ENCODE measurements at places on chromosomes 1 and 21. TPM values are rescaled to one million over a fixed set of nuclear protein-coding genes. Genes with fewer than 3 reads are reported as not detected.

DNA sequence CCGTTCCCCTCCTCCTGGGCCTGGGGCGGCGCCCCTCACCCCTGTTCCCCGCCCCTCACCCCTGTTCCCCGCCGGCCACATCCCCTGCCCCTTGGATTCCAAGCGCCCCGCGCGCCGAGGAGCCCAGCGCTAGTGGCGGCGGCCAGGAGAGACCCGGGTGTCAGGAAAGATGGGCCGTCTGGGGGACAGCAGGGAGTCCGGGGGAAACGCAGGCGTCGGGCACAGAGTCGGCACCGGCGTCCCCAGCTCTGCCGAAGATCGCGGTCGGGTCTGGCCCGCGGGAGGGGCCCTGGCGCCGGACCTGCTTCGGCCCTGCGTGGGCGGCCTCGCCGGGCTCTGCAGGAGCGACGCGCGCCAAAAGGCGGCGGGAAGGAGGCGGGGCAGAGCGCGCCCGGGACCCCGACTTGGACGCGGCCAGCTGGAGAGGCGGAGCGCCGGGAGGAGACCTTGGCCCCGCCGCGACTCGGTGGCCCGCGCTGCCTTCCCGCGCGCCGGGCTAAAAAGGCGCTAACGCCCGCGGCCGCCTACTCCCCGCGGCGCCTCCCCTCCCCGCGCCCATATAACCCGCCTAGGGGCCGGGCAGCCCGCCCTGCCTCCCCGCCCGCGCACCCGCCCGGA, at the start of gene TP73:
Gene TP73 (plus strand): TSS at position 587 of the 618 bp plus-strand sequence. CDS start 29,850 bp downstream, outside the sequence.
- DNase-seq, result no peak

DNA sequence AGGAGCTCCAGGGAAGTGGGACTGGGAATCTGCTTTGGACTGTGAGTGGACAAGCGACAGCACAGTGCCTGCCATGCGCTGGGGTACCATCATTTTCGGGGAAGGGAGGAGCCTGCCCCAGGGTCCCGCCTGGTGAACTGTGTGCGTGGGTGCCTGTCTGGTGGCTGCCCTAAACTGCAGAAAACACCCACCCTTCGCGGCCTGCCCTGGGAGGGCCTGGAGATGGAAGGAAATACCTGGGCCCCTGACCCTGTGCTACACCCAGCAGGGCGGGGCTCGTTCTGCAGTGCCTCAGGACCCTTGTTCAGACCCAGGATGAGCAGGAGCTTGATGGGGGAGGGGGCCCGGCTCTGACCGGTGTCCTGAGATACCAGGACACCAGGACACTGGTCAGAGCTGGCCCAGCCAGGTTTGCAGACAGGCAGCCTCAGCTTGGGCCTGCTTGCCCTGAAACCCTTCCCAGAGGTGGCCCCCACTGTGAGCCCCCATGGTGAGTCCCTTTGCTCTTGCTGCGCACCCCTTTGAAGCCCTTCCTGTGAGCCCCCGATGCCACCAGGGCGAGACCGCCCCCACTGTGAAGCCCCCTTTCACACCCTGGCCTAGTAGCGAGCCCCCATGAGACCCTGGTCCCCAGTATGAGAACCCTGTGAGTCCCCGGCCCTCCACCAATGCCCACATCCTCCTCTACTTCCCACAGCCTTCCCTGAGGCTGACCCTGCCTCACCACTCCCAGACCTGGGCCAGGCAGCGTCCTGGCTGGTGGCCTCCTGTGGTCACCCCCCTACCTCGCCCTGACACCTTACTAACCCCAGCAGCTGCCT, 2.6 kb downstream of the GJC2 start:
- DNase-seq, result no peak

GRCh38 chr1:95994643-95995042, 726.9 kb upstream of the PTBP2 start:
- DNase-seq, result no peak

DNA sequence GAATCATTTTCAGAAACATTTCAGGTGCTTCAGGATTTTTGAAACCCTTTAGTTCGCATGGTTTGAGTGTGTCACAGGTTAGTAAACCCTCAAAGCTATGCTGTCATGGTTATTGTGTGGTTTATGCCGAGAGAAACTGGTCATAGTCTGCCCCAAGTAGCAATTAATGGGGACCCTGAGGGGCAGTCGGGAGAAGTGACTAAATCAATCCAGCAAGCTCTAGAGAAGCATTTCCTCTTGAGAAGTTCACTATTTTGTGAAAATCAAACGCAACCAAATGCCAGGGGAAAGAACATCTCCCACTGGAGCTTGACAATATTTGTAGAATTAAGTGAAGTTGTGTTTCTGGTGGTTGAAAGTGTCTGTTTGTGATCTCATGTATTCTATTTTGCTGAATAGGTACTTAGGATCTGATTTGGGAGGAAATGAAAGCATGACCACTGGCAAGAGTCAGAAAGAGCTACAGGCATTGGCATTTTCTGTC, 63.0 kb upstream of the BACH1 start:
- DNase-seq, result no peak

DNA sequence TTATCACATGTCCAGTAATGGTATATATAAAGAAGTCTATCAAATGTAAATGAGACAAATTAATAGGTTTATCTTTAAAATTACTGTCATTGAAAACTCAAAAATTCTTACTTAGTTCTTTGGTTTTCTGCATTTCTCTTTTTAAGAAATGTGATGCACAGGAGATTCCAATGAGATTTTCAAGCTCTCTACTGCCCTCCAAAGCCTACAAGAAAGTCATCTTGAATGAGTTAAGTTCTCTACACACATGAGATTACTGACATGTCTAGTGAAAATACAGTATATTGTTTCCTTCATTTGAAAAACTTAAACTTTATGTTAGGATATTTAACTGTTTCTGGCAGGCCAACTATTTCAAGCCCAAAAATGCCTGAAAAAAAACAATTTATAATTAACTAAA, 68.8 kb downstream of the ITGB3BP start:
- DNase-seq, result no peak

- no peak for DNase-seq
Measured at GRCh38 chr1:20602851-20603450, 14.1 kb downstream of the CDA start.

DNA sequence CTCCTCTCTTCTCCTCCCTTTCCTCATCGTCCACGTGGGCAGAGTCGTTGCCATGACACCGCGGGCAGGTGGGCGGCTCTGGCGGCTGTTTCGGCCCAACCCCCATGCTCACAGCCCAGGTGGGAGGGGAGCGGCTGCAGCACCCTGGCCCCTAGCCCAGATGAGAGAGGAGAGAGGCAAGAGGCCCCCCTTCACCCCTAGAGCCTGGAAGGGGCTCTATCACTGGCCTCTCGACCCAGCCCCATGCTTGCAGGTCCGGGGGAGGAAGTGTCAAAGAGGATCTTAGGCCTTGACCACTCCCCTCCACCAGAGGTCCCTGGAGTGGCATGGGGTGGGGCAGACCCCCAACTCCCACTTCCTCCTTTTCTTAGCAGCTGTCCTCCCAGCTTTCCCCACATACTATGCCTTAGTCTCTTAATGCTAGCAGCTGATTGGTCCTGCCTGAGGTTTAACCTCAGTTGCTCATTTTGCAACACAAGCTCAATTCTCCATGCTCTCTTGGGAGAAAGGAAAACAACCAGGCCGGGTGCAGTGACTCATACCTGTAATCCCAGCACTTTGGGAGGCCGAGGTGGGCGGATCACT, 10.4 kb downstream of the DLGAP3 start:
- DNase-seq, result no peak

DNA sequence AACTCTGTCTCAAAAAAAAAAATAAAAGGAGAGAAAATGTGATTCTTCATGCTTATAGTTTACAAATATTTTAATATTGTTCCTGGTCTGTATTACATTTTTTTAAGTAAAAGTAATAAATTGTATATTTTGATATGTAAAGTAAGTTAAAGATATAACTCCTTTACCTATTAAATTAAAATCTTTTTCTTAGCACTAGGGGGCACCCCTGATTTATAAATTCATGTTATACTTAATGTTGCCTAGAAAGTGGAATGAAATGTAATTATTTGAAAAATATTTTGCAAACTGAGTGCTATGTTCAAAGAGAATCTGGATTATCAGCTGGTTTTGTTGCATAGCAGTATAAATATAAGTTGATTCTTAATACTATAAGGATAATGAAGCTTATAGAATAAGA, 49.2 kb downstream of the RALGPS2 start:
- DNase-seq, result no peak

GRCh38 chr1:204398197-204399125, 13.2 kb downstream of the PPP1R15B start:
- DNase-seq, result peak; percentile 42

DNA sequence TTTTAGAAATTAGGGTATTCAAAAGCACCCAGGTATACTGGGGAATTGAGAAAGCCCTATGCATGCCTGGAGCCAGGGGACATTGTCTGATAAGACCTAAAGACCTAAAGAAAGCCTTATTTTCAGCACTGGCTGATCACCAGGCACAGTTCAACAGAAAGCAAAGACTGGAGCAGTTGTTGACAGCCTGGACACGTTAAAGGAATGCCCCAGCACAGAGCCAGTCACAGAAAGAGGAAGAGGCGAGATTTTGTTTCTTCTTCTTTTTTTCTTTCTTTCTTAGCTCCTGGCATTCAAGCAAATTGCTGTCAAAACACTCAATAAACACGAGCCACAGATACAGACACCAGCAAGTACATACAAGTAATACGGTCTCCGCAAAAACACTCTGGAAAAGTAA, 40.4 kb downstream of the RNF187 start:
- DNase-seq, result no peak

GRCh38 chr1:175130649-175131045, 61.9 kb downstream of the KIAA0040 start:
- DNase-seq, result no peak

GRCh38 chr1:159872891-159873290, 10.4 kb upstream of the VSIG8 start:
- DNase-seq, result no peak

- DNase-seq, result no peak
Measured at GRCh38 chr1:55088413-55088812, 49.1 kb downstream of the PCSK9 start.

DNA sequence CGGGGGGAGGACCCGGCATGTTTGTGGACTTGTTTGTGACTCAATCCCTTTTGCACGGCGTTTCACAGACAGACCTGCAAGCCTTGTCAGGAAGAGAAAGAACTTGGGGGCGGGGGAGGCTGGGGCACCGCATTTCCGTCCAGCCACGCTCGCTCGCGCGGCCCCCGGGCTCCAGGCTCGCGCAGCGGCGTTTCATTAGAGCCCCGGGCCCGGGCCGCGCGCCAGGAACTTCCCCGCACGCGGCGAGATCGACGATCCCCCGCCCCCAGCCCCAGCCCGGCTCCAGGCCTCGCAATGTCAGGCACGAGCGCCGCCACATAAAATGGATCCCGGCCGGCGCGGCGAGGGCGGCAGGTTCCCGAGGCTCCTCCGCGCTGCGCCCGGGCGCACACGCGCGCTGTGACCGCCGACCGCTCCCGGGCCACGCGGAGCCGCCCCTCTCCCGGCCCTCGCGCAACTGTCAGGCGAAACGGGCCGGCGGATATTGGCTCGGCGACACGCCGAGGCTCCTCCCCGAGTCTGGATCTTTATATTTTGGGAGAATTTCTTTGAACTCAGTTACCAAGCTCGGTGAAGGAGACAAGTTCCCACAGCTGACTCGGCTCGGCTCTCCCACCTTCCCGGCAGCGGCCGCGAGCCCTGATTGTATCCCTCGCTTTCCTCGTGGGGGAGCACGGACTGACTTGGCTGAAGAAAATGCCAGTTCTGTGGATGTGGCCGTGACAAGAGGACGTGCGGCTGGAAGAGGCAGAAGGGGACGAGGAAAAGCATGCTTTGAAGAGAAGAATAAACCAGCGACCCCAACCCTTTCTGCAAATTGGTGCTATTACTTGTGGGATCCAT, at the start of gene KIF26B:
Gene KIF26B (plus strand): TSS at position 557 of the 843 bp plus-strand sequence. CDS start 440 bp downstream, outside the sequence.
- peak; percentile 53 for DNase-seq

GRCh38 chr1:54973205-54973921, 7.1 kb upstream of the TMEM61 start:
- DNase-seq, result no peak

DNA sequence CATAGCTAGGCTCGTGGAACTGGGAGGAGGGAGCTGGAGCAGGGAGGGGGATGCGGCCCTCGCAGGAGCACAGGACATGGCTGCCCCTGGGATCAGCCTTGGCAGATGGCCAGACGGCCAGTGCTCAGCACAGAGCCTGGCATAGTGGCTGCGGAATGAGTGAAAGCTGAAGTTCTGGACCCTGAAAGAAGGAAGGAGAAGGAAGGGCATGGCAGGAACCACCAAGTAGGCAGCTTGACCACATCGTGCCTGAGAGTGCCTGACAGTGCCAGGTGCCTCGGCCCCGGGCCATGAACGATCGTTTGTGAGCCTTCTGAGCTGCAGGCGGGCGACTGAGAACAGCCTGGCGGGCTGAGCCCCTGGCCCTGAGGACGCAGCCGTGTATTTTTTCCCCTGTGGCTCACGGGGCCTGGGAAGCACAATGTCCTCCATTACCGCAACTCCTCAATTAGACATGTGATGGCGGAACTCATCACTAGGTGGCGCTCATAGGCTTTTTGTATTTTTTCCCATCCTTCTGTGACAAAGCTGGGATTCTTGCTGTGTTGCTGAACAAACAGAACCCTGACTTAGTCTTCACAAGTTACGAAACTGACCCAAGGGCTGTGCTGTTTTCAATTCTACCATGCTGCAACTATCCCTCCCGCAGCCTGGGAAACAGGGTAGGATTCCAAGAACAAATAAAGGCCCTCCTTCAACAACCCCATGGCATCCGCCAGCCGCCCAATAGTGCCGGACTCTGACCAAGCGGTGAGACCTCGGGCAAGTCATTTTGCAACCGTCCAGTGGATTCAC, 29.9 kb upstream of the TMEM61 start:
- peak; percentile 56 for DNase-seq

DNA sequence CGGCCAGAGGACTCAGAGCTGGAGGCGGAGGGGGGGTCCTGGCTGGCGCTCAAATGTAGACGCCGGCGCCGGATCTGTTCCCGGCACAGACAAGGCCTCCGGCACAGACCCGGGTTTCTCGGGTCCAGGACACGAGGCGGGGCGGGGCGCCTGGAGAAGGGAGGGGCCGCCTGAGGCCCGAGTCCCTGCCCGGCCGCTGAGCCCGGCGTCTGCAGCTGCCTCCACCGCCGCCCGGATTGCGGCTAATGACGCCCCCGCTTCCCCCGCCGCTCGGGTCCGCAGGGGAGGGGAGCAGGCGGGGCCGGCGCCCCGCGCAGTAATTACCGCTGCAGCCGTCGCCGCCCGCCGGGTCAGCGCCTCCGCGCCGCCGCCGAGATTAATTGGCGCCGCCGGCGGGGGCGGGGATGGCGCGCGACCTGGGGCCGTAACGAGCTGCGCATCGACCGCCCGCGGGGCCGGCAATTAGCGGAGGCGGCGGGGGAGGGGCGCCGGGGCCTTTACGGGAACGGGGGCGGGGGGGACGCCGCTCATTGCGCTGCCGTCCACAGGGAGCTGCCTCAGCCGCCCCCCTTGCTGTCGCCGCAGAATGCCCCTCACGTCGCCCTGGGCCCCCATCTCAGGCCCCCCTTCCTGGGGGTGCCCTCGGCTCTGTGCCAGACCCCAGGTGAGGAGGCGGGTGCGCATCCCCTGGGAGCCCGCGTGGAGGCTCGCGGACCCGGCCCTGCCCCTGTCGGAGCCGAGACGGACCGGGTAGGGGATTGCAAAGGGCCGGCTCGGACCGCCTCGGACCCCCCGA, 17.3 kb downstream of the NOC2L start:
- DNase-seq, result peak; percentile 70

Gene IL20
- not detected for total RNA-seq

Gene CEP104
- total RNA-seq, result 44.6 TPM

Gene ACBD3
- total RNA-seq, result 22.6 TPM

Gene TMEM240
- 1.9 TPM for total RNA-seq

Gene CD1E
- total RNA-seq, result not detected

Gene CLCN6
- 21.9 TPM for total RNA-seq

Gene FCN3
- total RNA-seq, result not detected

Gene HTR1D
- total RNA-seq, result not detected

Gene PLA2G2A
- not detected for total RNA-seq

Gene CHIA
- not detected for total RNA-seq

Gene FCRLA
- total RNA-seq, result 0.51 TPM

Gene CLK2
- 112 TPM for total RNA-seq
